ENCODE measurements at places on chromosomes 7 and 10.
A peak's percentile ranks its signal among the peaks of the same experiment; 100 is the strongest.

GRCh38 chr10:33025039-33025438 lies 67.0 kb upstream of the ITGB1 start:
- DNase-seq, result no peak

- DNase-seq, result no peak
These were observed 331.9 kb upstream of the NUPR2 start for GRCh38 chr7:56447864-56448693.

DNA sequence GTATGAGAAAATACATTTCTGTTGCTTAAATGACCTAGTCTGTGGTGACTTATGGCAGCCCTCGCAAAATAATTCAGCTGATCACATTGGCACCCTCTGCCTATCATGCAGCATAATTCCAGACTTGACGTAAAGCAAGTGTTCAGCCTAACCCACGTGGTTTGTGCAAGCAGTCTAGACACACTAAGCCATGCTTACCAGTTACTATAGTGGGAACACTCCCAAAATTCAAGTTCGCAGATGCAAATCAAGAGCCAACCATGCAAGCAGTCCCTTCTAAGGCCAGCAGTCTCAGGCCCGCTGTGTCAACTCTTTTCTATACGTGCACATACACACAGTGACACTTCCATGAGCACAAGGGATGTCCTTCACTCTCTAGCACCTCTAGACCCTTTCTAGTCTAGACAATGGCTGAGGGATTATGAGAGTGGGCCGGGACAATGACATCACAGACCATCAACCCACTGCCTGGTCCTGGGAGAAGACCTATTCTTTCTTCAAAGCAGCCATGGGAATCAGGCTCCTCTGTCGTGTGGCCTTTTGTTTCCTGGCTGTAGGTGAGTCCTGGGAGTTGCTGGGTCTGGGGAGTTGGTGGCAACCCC lies 29.0 kb upstream of the PRSS1 start:
- no peak for DNase-seq

GRCh38 chr7:74561898-74562613 lies 95.5 kb upstream of the GTF2I start:
- no peak for DNase-seq

GRCh38 chr7:69795932-69796331 lies 197.7 kb downstream of the AUTS2 start:
- no peak for DNase-seq

- DNase-seq, result no peak
These were observed 283.4 kb downstream of the CCDC3 start for GRCh38 chr10:12717981-12718707.

DNA sequence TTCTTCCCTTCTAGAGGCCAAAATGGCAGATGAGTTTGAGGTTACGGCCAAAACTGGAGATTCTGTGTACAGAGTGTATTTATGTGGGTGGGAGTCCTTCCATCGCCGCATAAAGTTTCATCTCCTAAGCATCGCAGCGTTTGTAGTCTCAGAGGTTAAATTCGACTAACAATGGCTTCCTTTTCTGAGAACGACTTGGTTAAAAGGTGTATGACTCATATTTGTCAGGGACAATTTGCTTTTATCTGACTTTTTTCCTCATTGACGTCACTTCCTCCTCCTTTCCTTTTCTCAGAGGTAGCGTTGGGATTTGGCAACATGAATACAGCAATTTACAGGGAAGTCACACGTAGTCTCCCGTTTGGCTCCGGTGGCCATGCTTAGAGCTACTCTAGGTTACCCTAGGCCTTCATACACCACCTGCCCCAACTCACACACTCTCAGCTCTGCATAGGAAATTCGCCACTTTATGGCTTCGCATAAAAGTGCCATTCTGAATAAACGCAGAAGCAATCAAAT lies 37.6 kb upstream of the TCF7L2 start:
- no peak for DNase-seq

DNA sequence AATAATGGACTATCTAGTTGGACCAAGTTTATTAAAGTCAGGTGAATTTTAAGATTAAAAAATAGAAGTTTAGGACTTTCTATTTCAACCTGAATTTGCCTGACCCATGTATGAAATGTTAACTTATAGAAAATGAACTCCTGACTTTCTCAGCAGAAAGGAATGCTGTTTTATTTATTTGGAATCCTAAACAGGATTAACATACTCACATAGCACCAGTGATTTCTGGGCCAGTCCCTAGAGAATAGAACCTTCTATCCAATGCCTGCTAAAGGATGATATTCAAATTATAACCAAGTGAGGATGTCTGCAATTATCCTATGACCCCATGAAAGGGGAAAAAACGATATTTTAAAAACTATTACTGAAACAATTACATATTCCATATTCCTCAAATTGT lies 148.8 kb downstream of the CHRM2 start:
- DNase-seq, result no peak

GRCh38 chr7:41816111-41816510 lies 113.2 kb upstream of the INHBA start:
- no peak for DNase-seq

- DNase-seq, result peak; percentile 46
These were observed 90.1 kb downstream of the EPC1 start for GRCh38 chr10:32256613-32257437.

DNA sequence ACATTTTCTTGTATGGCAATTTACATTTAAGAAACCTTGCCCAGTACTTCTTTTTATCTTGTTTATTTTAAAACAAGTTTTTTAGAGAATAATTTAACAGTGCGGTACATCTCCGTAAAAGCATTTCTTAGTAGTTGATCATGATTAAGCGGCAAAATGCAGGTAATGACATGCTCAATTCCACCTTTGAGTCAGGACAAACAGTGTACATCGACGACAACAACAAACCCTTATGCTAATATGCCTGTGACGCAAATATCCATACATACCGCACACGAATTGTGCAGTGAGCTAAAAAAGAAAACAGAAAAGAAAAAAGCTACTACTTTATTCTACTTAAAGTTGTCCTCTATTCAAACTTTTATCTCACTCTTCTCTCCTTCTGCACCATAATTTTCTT lies 1.9 kb downstream of the MAGI2 start:
- no peak for DNase-seq

GRCh38 chr7:74190259-74190658 lies 16.1 kb downstream of the EIF4H start:
- no peak for DNase-seq

DNA sequence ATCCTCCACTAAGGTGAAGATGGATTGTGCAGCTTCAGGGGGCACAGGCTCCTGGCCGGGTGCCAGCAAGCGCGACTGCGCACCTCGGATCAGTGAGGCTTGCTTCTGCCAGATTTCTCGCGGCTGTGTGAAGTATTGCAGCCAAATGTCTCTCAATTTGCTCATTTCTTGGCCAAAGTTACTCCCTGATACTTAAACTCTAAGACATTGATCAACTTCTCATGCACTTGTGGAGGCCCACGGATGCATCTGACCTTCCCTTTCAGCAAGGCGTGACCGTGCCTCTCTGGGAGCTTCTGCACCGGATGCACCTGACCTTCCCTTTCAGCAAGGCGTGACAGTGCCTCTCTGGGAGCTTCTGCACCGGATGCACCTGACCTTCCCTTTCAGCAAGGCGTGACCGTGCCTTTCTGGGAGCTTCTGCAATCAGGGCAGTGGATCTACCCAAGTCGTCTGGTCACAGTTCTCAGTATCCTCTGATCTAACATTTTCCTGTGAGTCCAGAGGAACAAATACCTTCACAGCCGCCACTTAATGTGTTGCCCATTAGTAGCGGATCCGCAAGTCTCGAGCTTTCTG lies 248.3 kb downstream of the ADARB2 start:
- DNase-seq, result no peak

DNA sequence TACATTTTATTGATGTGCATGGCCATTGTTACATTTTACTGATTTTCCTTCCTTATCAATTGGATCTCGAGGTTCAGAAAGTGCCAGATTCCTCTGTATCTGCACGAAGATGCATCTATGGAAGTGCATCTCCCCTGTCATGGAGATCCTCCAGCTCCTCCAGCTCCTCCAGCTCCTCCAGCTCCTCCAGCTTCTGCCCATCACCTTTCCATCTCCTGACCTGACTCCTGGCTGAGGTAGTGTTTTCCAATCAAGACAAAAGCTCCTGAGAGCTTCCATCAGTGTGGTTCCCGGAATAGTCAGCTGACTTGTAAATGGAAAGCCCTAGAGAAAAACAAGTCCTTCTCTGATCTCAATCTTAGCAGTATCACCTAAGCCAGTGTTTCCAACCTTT lies 90.8 kb upstream of the KLF6 start:
- no peak for DNase-seq

GRCh38 chr7:45400680-45401079 lies 173.5 kb upstream of the ADCY1 start:
- no peak for DNase-seq
